ENCODE measurements at places on chromosomes 5 and 9.

DNA sequence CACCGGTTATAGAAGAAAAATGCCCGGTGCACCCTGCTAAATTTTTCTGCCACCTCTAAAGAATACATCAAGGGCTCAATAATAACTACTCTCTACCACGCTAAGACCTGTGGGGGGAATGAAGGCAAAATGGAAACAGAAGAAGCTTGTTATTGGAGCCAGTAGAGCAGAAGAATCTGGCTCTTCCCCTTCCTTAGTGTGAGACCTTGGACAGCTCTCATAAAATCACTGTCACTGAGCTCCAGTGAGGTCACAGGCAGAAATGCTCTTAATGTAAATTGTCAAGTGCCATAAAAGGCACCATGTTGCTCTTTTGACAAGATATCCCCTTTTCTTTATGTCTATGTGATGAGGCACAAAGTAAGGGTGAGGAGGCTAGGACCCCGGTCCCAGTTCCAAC lies 74.4 kb downstream of the ASTN2 start:
- DNase-seq, result no peak

GRCh38 chr9:101711330-101711941 lies 27.0 kb downstream of the GRIN3A start:
- peak; percentile 67 for DNase-seq

GRCh38 chr5:178762960-178763359 lies 32.5 kb upstream of the ZNF354A start:
- no peak for DNase-seq

DNA sequence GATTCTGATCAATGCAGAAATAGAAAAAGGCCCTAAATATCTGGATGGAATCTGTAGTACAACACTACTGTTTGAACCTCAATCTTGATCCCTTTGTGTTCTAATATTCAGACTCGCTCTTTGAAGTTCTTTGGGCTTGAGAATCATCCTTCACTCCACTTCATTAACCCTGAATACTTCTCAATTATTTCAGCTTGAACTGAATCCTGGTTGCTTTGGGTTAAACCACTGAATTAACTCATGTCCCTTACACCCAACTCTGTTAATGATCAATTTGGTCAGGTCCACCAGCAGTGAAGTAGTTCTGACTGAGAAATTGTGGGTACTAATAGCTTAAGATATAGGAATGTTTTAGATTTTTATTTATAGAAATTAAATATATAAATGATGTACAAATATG lies 1707.2 kb upstream of the ACO1 start:
- DNase-seq, result no peak

DNA sequence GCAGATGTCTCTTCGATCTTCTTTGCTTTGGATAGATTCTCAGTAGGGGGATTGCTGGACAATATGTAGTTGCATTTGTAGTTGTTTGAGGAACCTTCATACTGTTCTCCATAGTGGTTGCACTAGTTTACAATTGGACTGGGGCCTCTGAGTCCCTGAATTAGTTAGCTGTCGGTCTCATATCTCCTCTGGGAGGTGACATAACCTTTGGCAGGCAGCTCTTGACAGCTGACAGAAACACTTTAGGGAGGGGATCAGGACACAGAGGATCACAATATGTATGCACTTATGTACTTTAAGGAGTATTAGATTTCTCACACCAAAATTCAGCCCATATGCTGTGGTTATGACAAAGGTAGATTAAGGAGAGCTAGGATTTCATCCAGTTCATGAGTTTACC lies 1279.9 kb upstream of the DMAC1 start:
- DNase-seq, result no peak

- DNase-seq, result no peak
Observed at GRCh38 chr5:161078793-161079192, 226.8 kb upstream of the ATP10B start.

DNA sequence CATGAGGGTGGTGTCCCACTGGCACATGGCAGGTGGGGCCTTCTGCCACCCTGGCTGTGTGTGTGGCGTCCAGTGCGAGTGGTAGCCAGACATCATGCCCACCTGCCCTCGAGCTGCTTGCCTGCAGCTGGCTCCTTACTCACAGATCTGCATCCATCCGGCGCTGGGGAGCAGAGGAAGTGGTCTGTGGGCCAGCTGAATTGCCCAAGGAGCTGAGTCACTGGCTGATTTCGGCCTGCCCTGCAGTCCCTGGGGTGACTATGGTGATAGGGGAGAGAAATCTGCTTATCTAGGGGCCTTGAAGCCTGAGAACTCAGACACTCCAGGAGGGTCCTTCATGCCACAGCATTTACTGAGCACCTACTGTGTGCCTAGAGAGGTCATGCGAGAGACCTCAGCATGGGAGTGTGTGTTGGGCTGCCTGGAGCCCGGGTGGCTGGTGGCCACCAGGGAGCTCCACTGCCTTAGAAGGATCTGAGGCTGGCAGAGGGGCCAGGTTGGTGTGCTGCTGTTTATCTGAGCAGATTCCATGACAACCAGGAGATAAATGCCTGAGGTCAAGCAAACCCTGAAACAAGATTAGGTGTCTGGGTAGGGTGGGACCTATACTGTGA lies 57.1 kb downstream of the SLC22A5 start:
- DNase-seq, result peak; percentile 91

DNA sequence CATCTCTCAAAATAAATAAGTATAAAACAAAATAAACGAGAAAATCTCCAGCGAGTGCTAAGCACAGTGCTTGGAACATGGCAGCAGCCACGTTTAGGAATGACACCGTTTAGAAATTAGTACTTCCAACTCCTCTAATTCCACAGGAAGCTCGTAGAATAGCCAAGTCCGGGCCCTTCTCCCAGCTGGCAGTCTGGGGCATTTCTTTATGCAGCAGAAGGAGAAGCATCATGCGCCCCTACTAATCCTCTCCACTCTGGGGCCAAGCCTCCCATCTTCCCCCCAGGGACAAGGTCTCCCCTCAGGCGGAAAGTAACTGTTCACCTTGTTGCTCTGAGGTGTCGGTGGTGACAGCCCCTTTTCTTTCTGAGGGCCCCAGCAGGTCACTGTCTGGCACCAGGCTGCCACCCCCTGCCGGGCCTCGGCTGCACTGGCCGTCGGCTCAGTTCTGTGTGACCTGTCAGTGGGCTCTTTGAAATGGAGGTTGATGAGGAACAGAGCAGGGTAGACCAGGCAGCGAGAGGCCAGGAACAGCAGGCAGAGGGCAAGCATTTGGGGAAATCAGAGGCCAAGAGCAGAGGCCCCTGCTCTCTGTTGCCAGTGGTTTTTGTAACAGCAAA lies 113.5 kb upstream of the WWC1 start:
- no peak for DNase-seq

DNA sequence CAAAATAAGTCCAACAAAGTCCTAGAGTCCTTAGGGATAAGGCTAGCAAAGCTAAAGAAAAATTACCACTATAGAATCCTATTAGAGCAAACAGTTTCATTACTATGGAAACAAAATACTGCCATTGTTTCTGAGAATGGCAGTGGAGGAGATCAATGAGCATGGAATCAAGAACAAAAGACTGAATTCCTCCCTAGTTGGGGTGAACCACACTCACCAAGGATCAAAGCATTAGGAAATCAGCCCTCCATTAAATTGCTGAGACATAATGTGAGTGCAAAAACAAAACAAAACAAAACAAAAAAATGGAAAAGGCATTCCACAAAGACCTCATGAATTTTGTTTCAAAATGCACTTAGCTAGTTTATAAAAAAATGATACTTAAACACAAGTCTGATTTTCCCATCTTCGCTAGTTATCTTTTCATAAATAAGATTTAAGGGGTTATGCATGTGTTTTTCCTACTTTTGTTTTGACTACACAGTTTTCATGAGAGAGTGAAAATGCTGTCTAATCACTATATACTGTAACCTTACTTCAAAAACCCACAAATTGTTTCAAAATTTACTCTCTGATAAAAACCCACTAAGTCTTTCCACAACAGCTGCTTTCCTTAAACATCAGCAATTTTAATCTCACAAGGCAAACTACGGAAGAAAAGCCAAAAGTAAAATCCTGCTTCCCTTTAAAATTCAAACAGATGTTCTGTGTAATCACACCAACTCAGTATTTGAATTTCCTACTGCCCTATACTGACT lies 9.7 kb downstream of the SERINC5 start:
- peak; percentile 59 for DNase-seq

DNA sequence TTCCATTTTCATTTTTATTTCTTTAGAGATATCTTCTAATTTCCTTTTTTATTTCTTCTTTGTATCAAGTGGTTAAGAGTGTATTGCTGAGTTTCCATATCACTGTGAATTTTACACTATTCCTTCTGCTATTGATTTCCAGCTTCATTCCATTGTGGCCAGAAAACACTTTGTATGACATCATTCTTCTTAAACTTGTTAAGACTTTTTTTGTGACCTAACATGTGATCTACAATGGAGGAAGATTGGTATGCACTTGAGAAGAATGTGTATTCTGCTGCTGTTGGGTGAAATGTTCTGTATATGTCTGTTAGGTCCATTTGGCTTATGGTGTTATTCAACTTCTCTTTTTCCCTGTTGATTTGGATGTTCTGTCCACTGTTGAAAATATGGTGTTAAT lies 274.2 kb upstream of the PUM3 start:
- no peak for DNase-seq

GRCh38 chr9:112445196-112445595 lies 41.4 kb upstream of the KIAA1958 start:
- DNase-seq, result no peak

DNA sequence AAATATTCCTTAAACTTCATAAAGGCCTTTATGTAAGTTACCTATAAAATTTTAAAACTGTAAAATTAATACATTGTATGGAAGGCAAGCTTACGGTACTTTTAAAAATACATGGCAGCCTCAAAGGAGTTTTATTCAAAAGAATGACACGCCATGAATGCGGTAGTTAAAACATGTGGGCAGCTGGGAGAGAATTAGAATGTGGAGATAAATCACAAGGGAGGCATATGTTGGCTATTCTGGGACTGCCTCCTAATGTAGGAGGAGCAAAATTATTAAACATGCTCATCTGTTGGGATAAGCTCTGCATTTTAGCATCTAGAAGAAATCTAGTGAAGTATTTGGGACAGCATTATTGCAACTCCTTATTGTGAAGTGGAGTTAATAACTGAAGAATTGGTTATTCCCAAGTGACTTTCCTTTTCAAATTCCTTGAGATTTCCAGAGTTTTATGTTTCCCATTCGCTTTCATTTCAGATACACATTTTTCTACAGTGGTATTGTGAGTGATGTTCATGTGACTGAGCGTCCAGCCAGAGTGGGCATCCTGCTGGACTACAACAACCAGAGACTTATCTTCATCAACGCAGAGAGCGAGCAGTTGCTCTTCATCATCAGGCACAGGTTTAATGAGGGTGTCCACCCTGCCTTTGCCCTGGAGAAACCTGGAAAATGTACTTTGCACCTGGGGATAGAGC lies 109.4 kb downstream of the CMYA5 start:
- DNase-seq, result no peak

DNA sequence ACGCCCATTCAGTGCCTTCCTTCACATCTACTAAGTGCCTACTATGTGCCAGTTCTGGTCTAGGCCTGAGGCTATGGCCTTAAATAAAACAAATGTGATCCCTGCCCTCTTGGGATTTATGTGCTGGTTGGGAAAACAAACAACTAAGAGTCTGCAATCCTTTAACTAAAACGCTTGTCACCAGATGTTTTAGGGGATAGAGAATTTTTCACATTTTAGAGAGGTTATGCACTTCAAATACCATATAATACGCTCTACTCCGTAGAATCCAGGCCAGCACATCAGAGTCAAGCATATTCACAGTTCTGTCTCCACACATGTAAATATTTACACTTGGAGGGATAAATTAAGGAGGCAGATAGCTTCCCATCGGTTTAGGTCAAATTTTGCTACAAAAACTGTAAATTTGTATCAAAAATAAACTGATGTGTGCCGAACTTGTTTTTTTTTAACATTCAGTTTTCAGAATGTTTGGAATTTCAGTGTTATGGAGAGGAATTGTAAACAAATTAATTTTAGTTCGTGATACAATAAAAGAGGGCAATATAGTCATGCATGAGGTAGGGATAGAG lies 22.0 kb upstream of the ADRA1B start:
- DNase-seq, result no peak

GRCh38 chr5:95162231-95162992 lies 122.5 kb downstream of the MCTP1 start:
- peak; percentile 48 for DNase-seq

DNA sequence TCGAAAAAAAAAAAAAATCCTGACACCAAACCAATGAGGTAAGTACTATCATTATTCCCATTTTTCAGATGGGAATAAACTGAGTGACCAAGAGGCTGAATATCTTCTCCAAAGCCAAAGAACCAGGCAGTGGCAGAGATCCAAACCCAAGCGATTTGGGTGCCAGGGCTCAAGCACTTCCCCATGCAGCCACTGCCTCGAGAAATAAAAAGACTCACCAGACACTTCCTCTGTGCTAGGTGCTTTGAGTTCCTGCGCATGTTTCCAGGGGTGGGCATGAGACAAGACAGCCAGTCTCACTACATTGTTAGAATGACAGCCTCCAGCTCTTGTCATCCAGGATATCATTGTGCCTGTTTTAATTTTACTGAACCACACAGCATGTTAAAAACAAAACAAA lies 2.3 kb upstream of the RPL26L1 start:
- DNase-seq, result peak; percentile 24

DNA sequence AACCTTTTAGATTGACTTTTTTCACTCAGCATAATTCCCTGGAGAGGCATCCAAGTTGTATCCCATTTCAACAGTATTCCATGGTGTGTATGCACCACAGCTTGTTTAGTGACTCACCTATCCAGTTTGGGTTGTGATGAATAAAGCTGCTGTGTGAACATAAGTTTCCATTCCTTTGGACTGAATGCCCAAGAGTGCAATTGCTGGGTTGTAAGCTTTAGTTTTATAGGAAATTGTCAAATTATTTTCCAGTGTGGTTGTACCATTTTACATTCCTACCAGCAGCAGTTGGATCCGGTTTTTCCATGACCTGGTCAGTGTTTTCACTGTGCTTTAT lies 60.9 kb upstream of the TMED7 start:
- no peak for DNase-seq

- no peak for DNase-seq
Observed at GRCh38 chr5:35146406-35146805, 83.9 kb downstream of the PRLR start.

DNA sequence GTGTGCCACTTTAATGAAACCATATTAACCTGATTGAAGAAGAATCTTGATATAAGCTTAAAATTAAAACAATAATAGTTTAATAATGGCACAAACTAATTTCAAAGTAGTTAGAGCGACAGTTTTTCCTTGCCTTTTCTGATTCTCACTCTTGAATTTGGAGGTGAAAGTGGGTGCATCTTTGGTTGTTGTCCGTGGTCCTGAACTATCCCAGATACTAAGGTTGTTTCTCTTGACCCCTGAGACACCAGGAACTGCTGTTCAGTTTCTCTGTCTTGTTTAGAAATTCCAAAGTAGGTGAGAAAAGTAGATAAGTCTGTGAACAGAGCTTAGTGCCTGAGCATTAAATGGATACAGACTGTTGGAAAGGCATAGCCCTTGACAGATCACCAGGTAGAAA lies 274.7 kb downstream of the FBXL7 start:
- no peak for DNase-seq

DNA sequence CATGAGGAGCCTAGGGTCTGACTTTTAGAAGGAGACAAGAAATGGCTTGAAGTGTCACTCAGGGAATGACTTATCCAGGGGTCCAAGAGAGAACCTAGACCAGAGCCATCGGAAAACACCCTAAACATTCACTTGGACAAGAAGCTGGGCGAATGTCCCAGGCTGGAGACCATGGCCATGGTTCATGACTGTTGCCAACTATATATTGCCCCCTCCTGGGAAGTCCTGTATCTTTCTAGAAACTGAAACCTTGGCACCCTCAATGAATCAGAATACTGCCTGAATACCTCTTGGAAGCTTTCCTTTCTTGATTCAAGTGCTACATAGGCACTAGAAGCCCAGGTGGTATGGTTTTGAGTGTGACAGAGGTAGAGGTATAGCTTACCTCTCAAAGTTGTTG lies 29.9 kb downstream of the TRMO start:
- no peak for DNase-seq

Measured in hematopoietic multipotent progenitor cell treated with erythropoietin and hydrocortisone succinate and interleukin-3 and kit ligand, for 6 days (in vitro differentiated cells).